Prostate gland (tissue), 2 donors: ENCODE measurements at places on chromosomes 12 and 14. TPM values are rescaled to one million over a fixed set of nuclear protein-coding genes. Genes with fewer than 3 reads are reported as not detected.

The TTC7B gene
- total RNA-seq, result 25.0 TPM

The HNF1A gene
- total RNA-seq, result 1.1 TPM

The NRIP2 gene
- 0.18 TPM for total RNA-seq

The KRT81 gene
- total RNA-seq, result 1.7 TPM

The CD63 gene
- 485 TPM for total RNA-seq

The LRTM2 gene
- total RNA-seq, result not detected

The FAIM2 gene
- 2.8 TPM for total RNA-seq

The SLC25A47 gene
- total RNA-seq, result not detected

The ZNF664 gene
- 70.5 TPM for total RNA-seq

The MSI1 gene
- total RNA-seq, result 8.2 TPM

The PRKD1 gene
- 82.0 TPM for total RNA-seq

The DPPA3 gene
- 1.8 TPM for total RNA-seq

The FSCB gene
- total RNA-seq, result 3.5 TPM

The CACNA1C gene
- 18.2 TPM for total RNA-seq

The TEAD4 gene
- total RNA-seq, result 9.9 TPM

The NKX2-1 gene
- total RNA-seq, result not detected

The PAX9 gene
- total RNA-seq, result 11.1 TPM

The TMTC3 gene
- total RNA-seq, result 15.1 TPM

The ZNF140 gene
- 23.7 TPM for total RNA-seq

The TC2N gene
- 75.8 TPM for total RNA-seq

The LUM gene
- total RNA-seq, result 34.3 TPM

GRCh38 chr14:61520576-61520975, 174.7 kb upstream of the HIF1A start:
- no peak for DNase-seq

- no peak for DNase-seq
These were observed 1323.3 kb downstream of the LRFN5 start for GRCh38 chr14:42929806-42930480.

DNA sequence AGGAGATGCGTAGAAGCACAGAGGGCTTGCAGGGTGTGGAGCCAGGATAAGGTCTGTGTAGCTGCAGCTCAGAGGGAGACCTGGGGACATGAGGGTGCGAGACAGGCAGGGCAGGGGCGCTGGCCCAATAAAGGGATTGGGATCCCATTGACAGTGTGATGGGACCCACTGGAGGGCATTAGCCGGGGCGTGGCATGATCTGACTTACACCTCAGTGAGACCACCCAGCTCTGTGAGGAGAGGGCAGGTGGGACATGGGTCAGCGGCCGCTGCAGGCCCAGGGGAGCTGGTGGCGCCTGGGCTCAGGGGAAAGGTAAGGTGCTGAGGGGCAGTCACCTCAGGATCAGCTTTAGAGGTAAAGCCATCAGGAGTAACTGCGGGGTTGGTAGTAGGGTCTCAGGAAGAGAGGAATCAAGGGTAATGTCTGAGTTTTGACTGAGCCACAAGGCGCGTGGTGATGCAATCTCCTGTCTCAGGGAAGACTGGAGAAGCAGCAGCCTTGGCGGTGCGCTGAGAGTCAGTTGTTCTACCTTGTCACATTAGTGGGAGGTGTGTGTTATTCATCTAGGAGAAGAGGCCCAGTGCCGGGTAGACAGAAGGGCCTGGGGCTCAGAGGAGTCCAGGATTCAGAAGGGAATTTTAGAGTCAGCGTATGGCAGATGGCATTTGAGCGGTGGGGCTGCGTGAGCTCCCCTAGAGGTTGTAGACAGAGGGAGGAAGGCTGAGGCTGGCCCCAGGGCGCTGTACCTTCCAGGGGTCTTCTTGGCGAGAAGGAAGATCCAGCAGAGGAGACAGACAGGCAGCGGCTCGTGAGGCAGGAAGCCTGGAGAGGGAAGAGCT, 30.8 kb upstream of the BDKRB2 start:
- no peak for DNase-seq

DNA sequence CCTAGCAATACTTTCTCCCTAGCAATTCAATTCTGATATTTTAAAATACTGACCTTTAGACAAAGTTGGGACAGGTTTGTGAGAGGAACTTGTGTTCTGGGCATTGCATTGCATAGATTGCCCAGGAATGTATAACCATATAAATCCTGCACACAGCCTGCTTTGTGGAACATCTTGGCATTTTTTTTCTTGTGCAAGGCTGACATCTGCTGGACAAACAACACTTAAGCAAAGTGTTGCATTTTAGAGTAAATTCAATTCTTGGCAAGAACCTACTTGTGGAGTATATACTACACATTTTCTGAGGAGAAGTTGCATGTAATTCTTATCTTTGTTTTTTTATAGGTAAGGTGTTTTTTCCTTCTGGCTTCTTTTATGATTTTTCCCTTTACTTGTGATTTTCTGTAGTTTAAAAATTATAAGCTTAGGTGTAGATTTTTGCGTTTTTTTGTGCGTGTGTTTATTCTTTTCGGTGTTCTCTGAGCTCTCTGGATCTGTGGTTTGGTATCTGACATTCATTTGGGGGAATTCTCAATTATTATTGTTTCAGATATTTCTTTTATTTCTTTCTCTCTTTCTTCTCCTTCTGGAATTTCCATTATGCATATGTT, 26.4 kb downstream of the TESPA1 start:
- peak; percentile 48 for DNase-seq

DNA sequence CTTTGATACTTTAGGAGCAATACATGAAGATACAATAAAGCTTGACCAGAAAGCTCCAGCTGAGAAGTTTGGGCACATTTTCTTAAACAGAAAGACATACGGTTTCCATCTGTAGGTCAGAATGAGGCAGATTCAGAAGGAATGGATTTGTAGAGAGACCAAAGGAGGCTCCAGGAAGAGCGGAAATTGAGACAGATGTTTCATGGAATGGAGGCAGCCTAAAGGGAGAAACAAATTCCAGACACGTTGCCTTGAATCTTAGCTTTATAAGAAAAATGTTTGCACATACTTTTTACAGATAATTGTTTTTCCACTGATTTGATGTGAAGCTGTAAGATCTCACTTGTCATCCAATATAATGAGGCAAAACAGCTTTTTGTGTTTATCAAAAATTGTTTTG, 24.8 kb downstream of the EPYC start:
- DNase-seq, result no peak

DNA sequence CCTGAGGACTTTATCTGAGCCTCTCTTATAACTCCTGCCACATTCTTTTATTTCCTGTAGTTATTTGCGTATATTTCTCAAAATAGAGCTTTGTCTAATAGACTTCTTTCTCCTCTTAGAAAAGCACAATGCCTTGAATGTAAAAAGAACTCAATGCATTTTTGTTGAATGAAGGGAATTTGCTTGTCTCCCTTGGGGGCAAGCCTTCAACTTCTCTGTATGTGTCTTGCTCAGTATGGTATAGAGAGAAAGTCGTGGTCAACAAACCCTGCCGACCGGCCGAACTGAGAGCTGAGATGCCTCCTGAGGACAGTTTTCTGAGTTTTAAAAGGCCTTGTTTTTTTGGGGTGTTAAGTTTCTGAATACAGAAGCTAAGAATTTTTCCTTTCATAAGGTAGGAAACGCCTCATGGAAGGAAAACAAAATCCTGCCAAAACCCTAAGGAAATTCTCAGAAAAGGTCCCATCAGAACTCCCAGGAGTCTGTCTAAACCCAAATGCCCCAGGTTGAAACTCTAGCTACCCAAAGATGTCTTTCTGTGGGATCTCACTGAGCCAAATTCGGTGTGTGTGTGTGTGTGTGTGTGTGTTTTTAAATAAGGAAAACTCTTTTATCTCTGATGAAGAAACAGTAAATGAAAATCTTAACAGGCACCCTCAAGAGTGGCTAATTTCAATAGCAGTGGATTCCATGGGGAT, 136.6 kb downstream of the C12orf75 start:
- DNase-seq, result no peak

- no peak for DNase-seq
These were observed 95.5 kb upstream of the RPL10L start for GRCh38 chr14:46747001-46747652.

- no peak for DNase-seq
These were observed 20.3 kb upstream of the PPP1R1A start for GRCh38 chr12:54608769-54609168.

DNA sequence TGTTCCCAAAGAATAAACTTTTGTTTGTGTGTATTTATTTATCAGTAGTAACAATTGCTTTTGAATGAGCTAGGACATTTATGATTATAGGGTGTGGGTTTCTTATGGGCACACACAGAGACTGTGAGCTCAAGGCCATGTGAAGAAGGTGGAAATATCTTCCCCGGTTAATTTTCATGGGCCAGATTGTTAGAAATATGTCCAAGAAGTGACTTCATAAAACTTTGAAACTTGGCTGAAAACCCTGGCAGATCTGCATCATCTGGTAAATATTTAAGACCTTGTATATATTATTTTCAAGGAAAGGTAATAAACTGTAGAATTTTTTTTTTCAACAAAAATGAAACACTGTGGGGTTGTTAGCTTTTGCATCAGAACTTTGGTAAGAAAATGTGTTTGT, 53.5 kb upstream of the RNU6-8 start:
- no peak for DNase-seq

- no peak for DNase-seq
These were observed 14.8 kb downstream of the ELK3 start for GRCh38 chr12:96208801-96209549.

GRCh38 chr12:67391034-67391433, 121.9 kb downstream of the CAND1 start:
- DNase-seq, result no peak

DNA sequence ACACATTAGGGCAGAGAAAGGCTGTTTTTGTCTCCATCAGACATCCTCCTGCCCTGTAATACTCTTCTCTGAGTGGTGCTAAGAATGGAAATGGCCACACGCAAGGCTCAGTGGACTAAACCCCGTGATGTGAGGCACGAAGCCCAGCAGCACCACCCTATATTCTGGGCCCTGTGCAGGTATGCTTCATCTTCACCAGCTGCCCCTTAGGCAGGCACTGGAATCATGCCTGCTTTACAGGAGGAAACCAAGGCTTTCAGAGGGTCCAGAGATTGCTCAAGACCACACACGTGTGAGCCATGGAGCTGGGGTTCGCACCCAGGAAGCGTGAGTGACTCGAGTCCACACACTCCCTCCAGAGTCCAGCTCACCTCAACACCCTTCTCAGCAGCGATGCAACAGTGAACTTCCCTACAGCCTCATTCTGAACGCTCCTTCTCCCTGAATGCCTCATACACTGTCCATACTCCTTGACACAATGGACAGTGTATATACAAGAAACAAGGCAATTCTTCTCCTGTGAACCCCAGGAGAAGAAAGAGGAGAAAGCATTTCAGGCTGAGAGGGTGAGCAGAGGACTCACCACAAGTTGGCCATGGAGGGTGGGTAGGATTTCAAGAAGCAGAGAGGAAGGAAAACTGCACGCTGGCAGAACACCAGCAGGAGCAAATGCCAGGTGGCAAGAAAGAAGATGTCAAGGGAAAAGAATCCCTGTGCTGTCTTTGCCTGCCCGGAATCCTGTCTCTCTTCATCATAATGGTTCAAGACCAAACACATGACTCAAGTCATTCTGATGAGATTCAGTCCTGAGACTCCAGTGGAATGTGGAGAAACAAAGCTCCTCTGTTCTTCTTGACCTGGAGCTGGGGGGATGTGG, 39.1 kb downstream of the NT5DC3 start:
- no peak for DNase-seq

GRCh38 chr14:23115039-23115731, 3.9 kb downstream of the CEBPE start:
- no peak for DNase-seq

GRCh38 chr14:63268771-63269170, 50.0 kb downstream of the GPHB5 start:
- no peak for DNase-seq

DNA sequence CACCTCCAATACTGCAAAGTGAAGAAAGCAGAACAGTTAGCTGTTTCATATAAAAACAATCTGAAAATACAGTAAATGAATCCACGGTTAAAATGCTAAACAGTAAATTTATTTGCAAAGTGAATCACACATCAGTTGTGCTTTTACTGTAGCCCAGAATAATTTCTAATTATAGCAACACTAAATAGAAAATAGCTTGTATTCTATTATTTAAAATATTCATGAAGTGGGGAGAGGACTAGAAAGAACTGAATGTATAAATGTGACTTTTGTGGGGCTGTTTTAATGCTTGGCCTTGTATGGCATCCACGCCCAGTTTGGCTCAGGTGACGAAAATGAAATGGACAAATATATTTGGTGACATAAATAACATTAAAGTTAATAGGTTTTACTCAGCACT, 148.2 kb downstream of the ATP23 start:
- no peak for DNase-seq

- DNase-seq, result no peak
These were observed 163.1 kb downstream of the SLC15A4 start for GRCh38 chr12:128660532-128661225.

DNA sequence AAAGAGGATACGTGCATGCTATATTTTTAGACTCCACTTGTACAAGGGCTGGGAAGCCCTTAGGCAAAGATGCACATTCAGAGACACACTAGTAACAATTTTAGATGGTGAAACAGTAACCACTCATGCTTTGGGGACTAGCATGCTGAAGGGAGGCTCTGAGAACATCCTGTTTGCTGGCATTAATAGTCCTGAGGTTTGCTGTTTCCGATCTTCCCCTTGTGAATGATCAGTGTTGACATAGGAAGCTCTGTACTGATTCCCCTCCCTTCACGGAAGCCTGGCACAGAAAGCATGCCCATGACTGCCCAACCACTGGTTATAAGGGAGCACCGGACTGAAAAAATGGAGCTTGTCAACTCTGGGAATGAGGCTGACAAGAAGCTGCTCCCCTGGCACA, 164.6 kb downstream of the GCH1 start:
- peak; percentile 55 for DNase-seq
